ENCODE measurements at places on chromosomes 11 and 22. TPM values are rescaled to one million over a fixed set of nuclear protein-coding genes. Genes with fewer than 3 reads are reported as not detected.

Gene A4GALT
- not detected for polyA plus RNA-seq

Gene CCDC179
- not detected for polyA plus RNA-seq

Gene RIC3
- polyA plus RNA-seq = 72.4 TPM

Gene ENDOD1
- 8.6 TPM for polyA plus RNA-seq

Gene ST3GAL4
- polyA plus RNA-seq = 1.0 TPM

Gene LGR4
- polyA plus RNA-seq = 1.9 TPM

Gene PITPNB
- polyA plus RNA-seq = 26.4 TPM

Gene MRGPRX4
- polyA plus RNA-seq = not detected

Gene ADAMTS8
- not detected for polyA plus RNA-seq

Gene PAX6
- not detected for polyA plus RNA-seq

Gene ACRV1
- polyA plus RNA-seq = not detected

Gene RAC2
- 621 TPM for polyA plus RNA-seq

Gene GTSE1
- 0.39 TPM for polyA plus RNA-seq

Gene NPTXR
- polyA plus RNA-seq = 0.16 TPM

Gene SERPINH1
- polyA plus RNA-seq = 4.1 TPM

Gene CCDC73
- polyA plus RNA-seq = not detected

Gene C11orf86
- not detected for polyA plus RNA-seq

Gene APOBEC3G
- 94.2 TPM for polyA plus RNA-seq

Gene KDM4E
- not detected for polyA plus RNA-seq

Gene NXPE2
- polyA plus RNA-seq = not detected

Gene APOA1
- 0.56 TPM for polyA plus RNA-seq

Gene GRM5
- polyA plus RNA-seq = not detected

Gene MLC1
- polyA plus RNA-seq = 0.34 TPM

Gene IGF2
- polyA plus RNA-seq = not detected

Gene BAIAP2L2
- polyA plus RNA-seq = 1.2 TPM

Gene OR52N2
- 1.00 TPM for polyA plus RNA-seq

Gene MUC5B
- polyA plus RNA-seq = not detected

Gene GNG3
- 8.0 TPM for polyA plus RNA-seq

Gene OR8G1
- not detected for polyA plus RNA-seq

Gene MOGAT2
- not detected for polyA plus RNA-seq

Gene CSF2RB
- 22.0 TPM for polyA plus RNA-seq

Gene MFNG
- 98.6 TPM for polyA plus RNA-seq

Gene TMEM151A
- 1.5 TPM for polyA plus RNA-seq

Gene ADAMTS15
- 0.03 TPM for polyA plus RNA-seq

Gene SLC22A12
- not detected for polyA plus RNA-seq

Gene P2RY6
- polyA plus RNA-seq = 0.04 TPM

Gene OR6T1
- not detected for polyA plus RNA-seq

Gene ZP1
- polyA plus RNA-seq = not detected

Gene ANO5
- polyA plus RNA-seq = not detected
